Stimulated activated CD8-positive, alpha-beta memory T cell treated with anti-CD3 and anti-CD28 coated beads, Interleukin-12 subunit alpha, Interleukin-12 subunit beta, amount 100 ng/mL, for 4 hours (primary cell): ENCODE measurements at places on chromosomes 7 and 10.

DNA sequence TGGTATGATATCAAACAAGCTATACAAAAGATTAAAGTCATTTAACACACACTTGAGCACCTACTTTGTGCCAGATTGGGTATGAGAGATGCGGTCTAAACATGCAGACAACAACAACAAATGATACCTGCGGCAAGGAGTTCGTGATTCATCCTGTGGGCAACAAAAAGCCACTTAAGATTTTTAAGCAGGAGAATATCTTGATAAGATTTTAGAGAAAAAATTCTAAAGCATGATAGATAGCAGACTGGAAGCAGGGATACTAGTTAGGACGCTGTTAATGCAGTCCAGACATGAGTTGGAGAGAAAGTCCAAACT is 1.6 kb upstream of the KBTBD2 start:
- no peak for DNase-seq

GRCh38 chr7:1667566-1668395 is 2.3 kb upstream of the ELFN1 start:
- DNase-seq = no peak

GRCh38 chr10:124737221-124737620 is 7.0 kb downstream of the FAM53B start:
- no peak for DNase-seq

DNA sequence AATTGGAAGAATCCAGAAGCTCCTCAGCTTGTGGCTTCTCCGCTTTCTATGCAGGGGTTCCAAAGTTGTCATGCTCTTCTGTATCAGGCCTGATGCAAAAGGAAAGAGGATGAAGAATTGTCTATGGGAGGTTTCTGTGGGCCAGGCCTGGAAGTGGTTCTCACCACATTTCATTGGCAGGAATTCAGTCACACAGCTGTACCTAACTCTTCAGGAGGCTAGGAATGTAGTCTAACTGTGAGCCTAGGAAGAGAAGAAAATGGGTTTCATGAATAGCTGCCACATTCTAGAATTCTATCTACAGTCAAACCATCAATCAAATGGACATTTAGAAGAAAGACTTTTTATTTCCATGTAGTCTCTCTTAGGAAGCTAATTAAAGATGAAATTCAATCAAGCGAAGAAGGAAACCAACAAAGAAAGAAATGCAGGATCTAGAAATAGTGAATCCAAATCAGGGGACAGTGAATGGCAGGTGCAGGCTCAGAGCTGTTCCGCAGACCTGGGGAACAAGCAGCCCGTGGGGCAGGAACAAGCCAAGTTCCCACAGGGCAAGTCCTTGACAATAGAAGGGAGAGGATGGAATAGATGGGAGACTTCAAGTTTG is 25.4 kb upstream of the USP6NL start:
- DNase-seq = no peak

- DNase-seq = no peak
These were observed 2.5 kb upstream of the HSPA12A start for GRCh38 chr10:116744885-116745284.

- DNase-seq = no peak
These were observed 175.8 kb downstream of the TCERG1L start for GRCh38 chr10:131135716-131136115.

DNA sequence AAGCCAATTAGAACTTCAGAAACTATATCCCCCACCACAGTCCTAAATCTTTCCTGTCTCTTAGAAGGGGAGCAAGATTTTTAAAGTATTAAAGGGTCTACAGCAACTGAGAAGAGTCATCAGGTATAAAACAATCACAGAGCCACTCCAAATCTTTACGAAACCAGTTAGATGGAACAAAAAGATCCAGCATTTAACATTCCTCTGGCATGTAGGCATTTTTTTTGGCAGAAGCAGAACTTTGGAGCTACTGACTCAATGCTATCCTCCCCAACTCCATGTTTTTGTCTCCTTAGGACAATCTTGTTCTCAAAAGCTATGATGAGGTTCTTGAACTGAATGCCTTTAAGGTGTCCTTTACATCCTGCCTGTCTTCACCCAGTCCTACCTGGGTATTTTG is 333.3 kb downstream of the PRPF18 start:
- no peak for DNase-seq

- no peak for DNase-seq
These were observed 30.6 kb downstream of the PODXL start for GRCh38 chr7:131525820-131526219.

DNA sequence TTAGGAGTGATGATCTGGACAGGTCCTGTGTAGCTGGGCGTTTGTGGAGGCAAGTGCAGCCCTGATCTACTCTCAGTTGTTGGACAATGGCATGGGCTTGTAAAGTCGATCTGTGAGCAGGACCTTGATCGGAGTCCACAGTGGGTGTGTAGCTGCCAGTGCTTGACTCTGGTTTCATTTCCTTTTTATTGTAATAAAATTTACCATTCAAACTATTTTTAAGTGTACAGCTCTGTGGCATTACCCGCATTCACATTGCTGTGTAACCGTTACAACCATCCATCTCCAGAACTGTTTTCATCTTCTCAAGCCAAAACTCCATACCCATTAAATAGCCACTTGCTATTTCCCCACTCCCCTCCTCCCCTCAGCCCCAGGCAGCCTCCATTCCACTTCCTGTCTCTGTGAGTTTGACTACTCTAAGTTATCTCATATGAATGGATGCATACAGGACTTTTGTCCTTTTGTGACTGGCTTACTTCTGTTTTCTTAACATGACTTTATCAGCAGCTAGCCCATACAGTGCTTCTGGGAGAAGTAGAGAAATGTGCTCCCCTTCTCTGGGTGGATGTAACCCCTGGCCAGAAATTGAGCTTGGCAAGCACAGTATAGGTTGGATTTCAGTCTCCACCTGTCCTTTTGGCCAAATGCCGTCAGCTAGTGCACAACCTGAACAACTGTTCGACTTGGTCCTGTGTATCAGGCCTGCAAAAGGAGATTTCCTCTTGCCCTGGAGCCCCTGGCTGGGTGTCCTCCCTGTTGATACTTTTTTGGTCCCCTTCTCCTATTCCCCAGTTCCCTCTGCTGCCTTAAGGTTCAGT is 180.0 kb downstream of the LRMDA start:
- no peak for DNase-seq

DNA sequence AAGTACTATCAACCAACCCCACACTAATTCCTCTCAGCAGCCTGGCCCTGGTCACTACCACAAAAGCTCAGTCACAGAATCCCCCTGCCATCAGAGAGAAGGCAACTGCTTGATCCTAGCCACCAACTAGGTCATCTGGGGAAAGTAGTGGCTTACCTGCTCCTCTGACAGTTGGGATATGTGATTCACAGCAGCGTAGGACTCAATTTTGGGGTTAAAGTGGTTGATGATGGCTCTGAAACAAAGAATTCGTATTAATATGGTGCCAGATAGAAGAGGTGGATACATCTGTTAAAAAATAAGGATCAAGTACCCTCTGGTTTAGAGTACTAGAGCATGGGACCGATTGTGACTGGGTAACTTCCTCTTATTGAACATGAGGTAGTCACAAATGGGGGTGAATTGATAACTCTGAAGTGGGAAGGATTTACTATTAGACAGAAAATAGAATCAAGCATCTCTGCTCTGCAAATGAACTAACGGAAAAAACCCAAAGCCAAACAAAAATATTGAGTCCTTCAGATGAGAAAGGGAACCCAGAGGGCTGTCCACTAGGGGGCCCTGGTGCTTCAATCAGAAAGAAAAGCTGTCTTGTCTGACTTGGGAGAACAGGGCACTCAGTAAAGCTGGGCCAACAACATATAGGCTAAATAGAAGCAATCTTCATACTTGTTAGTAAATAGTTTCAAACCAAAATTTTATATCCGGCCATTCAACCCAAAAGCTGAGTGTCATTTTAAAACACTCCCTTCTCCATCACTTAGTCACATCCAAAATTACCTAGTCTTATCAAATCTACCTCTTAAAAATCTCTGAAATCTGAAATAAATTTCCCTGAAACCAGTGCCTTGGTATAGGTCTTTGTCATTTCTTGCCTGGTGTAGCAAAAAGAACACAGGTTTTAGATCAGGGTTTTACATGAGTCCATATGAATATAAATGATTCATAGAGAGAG is 45.9 kb upstream of the KCNIP2 start:
- DNase-seq = peak; percentile 6

DNA sequence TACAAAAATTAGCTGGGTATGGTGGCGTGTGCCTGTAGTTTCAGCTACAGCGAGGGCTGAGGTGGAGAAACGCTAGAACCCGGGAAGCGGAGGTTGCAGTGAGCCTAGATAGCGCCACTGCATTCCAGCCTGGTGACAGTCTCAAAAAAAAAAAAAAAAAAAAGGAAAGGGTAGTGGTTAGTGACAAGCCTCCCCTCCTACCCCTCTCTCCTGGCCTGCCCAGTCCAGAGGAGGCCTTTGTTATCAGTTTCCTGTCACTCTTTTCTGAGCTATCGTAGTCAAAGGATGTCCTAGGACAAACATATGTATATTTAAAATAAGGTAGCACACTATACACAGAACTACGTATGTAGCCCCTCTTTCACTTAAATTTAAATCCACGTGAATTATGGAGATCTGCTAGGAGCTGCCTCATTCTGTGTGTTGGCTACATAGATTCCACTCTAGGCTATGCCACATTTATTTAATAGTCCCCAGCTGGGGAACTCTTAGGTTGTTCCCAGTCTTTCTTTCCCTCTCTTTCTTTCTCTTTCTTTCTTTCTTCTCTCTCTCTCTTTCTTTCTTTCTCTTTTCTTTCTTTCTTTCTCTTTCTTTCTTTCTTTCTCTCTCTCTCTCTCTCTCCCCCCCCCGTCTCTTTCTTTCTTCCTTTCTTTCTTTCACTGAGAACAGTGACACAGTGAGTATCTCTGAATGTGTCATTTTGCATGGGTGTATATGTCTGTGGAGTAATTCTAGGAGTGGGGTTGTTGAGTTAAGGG is 3.9 kb downstream of the TSPAN15 start:
- DNase-seq = no peak

- DNase-seq = no peak
These were observed 30.0 kb downstream of the PRLHR start for GRCh38 chr10:118565301-118566075.

DNA sequence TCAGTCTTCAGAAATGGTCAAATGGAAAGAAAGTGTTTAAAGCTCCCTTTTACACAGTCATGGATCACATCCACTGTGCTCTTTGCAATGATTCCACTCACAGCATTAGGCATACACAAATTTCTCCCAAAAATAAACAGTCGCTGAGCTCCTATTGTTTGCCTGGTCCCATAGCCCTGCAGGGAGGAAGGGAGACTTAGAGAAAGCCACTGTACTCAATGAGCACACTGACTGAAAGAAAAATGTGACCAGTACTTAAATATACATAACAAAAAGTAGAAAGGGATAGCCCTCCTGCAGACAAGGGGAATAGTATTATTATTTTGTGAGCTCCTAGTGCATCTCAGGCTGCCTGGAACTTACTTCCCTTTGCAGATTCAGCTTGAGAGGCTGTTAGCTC is 853.2 kb downstream of the GRID1 start:
- DNase-seq = no peak

GRCh38 chr10:70561070-70561469 is 41.5 kb downstream of the PRF1 start:
- no peak for DNase-seq

DNA sequence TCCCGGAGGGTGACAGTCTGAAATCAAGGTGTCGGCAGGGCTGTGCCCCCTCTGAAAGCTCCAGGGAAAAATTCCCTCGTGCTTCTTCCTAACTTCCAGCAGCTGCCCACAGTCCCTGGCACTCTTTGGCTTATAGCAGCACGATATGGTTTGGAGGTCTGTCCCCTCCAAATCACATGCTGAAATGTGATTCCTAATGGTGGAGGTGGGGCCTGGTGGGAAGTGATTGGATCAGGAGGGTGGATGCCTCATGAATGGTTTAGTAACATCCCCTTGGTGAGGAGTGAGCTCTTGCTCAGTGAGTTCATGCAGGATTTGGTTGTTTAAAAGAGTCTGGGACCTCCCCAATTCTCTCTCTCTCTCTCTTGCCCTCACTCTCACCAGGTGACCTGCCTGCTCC is 51.1 kb downstream of the GPAM start:
- DNase-seq = no peak

- no peak for DNase-seq
These were observed 690.9 kb downstream of the NXPH1 start for GRCh38 chr7:9124320-9124719.

GRCh38 chr10:51960494-51960895 is 261.1 kb upstream of the CSTF2T start:
- DNase-seq = no peak

DNA sequence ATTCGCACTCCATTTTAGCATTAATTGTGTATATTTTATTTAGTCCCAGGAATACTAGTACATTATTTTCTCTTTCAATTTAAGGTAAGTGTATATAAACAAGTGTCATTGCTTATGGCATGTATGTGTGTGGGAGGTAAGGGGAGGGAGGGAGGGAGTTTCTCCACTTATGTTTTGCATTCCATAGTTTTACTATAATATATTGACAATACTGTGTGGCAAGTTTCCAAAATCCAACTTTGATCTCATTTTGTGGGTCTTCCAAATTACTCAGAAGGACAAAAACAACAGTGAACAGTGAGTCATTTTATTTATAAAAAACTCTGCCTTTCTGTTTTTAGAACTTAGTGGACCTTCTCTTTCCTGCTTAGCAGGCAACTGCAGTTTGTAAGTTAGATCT is 102.3 kb upstream of the SEMA3E start:
- no peak for DNase-seq

- no peak for DNase-seq
These were observed 95.3 kb downstream of the SEM1 start for GRCh38 chr7:96614154-96614867.

DNA sequence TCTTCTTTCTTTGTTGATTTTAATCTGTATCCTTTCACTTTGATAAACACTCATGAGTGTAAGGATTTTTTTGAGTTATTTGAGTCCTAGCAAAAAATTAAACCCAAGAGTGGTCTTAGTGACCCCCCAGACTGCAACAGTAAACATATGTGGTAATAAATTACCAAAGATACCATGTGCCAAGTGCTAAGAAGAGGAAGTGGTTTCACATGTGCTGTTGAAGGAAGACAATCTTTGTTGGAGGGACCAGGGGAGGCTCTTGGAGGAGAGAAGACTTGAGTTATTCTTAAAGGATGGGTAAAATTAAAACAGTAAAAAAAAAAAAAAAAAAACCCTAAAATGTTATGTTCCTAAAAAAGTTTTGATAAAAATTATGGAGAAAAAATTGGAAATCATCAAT is 150.2 kb downstream of the SEC23IP start:
- DNase-seq = no peak
